ENCODE measurements at places on chromosomes 3 and 15.

DNA sequence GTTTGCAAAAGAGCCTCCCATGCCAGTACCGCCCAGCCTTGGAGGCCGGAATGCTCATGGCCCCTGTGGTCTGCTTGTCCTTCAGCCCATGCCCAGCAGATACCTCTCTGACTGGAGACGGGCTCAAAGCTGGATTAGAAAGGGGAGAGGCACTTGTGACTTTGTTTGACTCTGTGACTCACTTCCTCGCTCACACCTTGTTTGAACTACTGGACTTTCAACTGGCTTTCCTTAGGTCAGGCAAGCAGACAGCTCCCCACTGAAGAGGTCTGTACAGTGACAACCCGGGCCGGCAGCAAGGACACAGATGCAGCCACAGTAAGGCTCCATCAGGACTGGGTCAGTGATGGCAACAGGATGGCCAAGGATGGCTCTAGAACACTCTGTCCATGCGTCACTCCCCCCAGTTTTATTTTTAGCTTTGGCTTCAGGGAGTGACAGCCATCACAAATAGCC, 98.6 kb upstream of the ABHD17C start:
- DNase-seq: no peak

- DNase-seq: no peak
Observed at GRCh38 chr15:81163961-81164800, 30.1 kb downstream of the CFAP161 start.

GRCh38 chr3:123602325-123602724, 17.5 kb upstream of the HACD2 start:
- DNase-seq: no peak

DNA sequence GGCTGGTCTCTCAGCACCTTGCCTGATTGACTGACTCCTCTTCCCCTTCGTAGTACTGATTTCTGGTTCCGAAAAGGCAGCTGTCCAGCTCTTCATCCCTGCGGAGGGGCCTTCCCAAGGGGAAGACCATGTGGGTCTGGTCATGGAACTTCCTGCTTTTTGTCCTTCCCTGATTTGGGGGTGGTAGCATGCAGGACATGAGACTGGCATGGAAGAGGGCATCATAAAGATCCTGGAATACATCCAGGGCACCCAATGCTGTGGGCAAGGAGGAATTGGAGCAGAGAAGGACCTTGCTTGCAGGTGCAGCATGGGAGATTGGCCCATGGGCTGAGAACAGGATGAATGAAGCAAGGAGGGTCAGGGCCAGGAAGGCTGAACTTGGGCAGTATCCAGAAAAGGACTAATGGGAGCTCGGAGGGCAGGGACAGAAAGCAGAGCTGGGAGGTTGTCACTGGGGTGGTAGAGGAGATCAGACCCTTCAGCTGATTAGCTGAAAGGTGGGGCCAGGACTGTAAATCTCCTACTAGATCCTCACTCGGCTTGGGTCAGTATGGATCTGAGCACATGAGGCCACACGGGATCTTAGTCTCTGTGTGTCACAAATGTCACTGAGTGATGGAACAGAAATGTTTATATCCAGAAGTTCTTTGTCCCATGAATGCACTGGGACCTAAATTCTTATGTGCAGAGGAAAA, 59.5 kb downstream of the AMOTL2 start:
- DNase-seq: no peak

GRCh38 chr3:133930341-133930933, 34.8 kb upstream of the RAB6B start:
- no peak for DNase-seq

GRCh38 chr3:12294885-12295580, 6.2 kb downstream of the PPARG start:
- no peak for DNase-seq

DNA sequence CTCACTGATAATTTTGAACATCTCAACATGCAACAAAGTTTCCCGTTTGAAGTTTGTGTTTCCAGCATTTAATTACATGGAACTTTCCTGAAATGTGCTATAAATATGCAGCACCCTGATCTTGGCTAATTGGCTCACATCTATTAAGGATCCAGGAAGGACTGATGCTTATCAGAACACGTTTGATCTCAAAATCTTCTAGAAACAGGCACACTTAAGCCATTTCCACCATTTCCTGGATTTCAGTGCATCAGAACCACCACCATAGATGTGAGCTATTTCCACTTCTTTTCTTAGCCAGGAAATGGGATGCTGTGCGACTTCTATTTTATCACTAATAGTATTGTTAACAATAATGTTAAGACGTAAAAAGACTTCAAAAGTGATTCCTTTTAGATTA, 228.9 kb downstream of the FEZF2 start:
- DNase-seq: no peak

DNA sequence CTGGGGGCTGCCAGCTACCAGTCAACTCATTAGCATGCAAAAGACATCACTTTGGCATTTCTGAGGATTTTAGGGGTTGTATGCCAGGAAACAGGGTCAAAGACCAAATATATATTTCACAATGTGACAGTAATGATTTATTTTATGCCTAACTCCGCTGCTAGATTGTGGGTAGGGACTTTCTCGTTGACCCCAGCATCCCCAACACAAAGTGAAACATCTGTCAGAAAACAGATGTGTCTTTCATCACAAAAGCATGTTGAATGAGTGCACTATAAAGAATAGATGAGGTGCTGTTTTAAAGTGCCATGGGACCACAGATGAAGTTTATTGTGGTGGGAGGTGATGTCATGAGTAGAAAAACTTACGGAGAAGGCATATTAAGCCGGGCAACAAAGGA, 59.7 kb downstream of the ITPR1 start:
- DNase-seq: no peak

GRCh38 chr15:42157981-42158765, 1.7 kb upstream of the PLA2G4F start:
- DNase-seq: no peak

- DNase-seq: no peak
Observed at GRCh38 chr3:104629038-104629437, 737.7 kb upstream of the ALCAM start.

GRCh38 chr3:42024591-42025351, 62.9 kb upstream of the ULK4 start:
- DNase-seq: no peak

DNA sequence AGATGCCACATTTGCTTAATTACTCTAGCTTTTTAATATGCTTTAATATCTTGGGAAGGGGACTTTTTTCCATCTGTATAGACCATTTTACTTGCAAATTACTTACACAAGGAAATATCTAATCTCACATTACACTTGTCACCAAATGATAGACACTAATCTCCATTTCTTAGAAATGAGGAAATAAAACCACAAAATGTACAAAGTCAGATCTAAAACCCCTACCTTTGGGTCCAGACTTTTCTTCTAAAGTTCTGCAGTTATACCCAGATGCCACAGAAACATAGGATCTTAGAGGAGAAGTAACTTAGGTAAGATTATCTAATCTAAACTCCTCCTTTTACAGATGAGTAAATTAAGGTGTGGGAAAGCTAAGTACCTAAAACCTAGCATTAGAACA, 44.3 kb downstream of the CD200R1L start:
- no peak for DNase-seq

DNA sequence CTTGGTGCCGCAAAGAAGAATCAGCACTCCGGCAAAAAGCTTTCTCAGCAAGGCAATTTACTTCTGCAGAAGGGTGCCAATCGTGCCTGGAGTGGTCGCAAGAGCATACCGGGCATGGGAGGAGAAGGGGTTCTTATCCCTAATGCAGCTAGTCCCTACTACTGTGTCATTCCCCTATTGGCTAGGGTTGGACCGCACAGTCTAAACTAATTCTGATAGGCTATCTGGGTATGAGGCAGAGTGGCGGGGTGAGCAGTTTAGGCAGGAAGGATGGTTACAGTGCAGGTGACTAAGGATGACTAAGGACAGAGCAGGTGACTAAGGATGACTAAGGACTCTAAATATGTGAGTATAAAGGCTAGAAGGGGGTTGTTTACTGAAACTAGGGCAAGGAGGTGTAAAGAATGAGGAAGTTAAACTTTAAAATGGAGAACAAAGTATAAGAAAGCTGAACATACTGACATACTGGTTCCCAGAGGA, 52.9 kb downstream of the PGBD4 start:
- DNase-seq: no peak

DNA sequence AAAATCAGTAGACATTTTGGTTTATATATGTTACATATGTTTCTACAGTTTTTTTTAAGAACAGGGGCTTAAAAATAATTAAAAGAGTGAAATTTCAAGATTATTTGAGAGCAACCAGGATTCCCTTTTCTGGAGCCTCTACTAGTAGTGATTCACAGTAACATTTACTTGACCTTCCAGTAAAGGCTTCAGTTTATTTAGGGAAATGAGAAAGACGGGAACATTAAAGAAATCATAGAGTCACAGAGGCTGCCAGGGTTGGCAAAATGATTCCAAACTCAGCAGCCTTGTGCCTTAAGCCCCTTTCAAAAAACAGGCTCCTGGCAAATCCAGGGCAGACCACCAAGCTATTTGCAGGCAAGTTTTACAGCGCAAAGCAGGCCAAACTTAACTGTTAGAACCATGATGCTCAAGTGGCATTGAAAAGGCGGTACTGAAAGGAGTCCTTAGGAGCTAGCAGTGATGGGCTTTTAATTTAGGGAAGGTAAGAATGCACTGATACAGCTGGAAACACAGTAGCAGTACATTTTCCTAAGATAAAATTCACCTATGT, 201.1 kb upstream of the ADAMTS9 start:
- DNase-seq: no peak

GRCh38 chr3:15050405-15051092, 14.6 kb downstream of the MRPS25 start:
- DNase-seq: no peak

DNA sequence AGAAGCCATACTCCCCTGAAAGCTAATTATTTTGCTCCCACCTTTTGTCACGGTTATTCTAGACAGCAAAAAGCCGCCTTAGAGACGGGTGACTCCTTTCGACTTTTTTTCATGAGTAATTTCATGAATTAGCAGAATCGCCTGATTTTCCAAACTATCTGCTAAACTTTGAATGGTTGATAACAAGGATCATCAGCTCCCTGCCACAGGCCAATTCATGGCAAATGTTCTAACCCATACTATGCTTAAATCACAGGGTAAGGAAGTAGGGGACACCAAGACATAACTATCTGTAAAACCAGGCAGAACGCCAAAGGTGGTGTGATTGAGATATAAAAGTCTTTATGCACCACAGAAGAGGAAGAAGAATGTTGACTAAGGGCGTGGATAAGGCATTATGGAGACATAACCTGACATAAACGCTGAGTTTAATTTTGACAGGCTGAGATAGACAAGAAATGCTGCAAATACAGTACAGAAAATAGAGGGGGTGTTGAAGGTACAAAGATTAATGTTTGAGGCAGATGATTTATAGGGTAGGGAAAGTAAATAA, 891 bp upstream of the DMXL2 start:
- no peak for DNase-seq

DNA sequence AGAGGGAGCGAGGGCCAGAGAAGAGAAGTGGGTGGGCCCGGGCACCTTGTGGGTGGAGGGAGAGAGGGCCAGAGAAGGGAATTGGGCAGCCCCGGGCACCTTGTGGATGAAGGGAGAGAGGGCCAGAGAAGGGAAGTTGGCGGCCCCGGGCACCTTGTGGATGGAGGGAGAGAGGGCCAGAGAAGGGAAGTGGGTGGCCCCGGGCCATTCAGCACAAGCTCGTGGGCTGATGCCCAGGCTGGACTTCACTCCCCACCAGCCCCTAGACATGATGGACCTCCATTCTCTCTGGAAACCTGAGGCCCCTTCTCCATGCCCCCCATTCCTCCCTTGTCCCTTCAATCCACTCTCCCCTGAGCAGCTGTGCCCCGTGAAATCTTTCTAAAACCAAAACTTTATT, 15.8 kb downstream of the DUSP7 start:
- DNase-seq: no peak

GRCh38 chr15:71124937-71125790, 9.9 kb downstream of the THSD4 start:
- DNase-seq: no peak

- no peak for DNase-seq
Observed at GRCh38 chr15:62920682-62921502, 121.7 kb upstream of the TPM1 start.

- no peak for DNase-seq
Observed at GRCh38 chr3:73687106-73688004, 62.6 kb upstream of the PDZRN3 start.

- no peak for DNase-seq
Observed at GRCh38 chr3:114259566-114259965, 22.2 kb upstream of the ZNF80 start.

DNA sequence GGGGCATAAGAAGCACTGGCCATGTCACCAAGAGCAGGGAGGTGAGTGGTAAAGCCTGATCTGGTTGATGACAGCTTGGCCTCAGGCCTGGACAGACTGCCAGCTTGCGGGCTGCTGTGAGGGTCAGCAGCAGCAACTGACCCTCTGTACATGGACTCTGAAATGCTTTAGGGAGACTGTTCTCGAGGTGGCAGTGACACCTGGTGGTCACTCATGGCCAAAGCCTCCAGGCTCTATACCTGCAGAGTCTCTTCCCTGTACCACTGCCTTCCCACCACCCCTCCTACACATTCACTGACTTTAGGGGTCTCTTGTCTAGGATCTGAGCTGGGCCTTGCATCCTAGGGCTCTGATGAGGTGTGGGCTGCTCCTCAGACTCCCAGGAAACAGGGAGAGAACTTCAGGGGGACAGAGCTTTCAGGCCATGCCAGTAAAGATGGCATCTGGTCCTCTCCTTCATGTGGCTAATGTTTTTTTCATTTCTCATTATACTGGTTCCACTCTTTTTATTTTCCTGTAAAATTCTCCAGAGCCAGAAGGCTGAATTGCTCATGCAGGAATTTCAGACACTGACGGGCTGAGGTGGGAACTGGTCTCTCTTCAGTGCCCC, 17.2 kb upstream of the TIMP4 start:
- no peak for DNase-seq

DNA sequence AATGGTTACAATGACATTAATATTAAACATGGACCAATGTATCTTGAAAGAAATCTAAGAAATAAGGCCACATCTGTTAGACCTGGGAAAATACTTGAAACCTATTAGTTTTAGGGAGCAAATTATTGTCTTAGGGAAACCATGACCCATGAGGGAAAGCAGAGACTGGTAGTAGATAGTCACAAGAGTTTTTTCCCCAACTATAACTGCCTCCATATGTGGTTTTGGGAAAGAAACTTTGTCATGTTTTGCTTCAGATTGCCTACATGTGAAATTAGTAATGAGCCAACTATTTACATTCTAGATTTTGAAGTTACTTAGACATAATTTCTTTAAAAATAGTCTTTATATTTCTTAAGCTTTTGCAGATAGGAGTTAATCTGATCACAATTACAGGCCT, 474.9 kb downstream of the ROBO2 start:
- DNase-seq: no peak
